ENCODE measurements at places on chromosomes 3 and 15. TPM values are rescaled to one million over a fixed set of nuclear protein-coding genes. Genes with fewer than 3 reads are reported as not detected.

GRCh38 chr3:27487383-27487782 is 3.2 kb upstream of the SLC4A7 start:
- no peaks in the 10 kb centered on the region for H3K27me3 ChIP-seq
- H3K4me3 ChIP-seq: no peak overlapping the region
- H3K36me3 ChIP-seq: no peaks in the 10 kb centered on the region
- no peak for DNase-seq
- peaks cover under 1% of the 10 kb centered on the region for H3K4me1 ChIP-seq
- no peak overlapping the region for H3K27ac ChIP-seq

CCR4 gene
- total RNA-seq: 113 TPM

DNA sequence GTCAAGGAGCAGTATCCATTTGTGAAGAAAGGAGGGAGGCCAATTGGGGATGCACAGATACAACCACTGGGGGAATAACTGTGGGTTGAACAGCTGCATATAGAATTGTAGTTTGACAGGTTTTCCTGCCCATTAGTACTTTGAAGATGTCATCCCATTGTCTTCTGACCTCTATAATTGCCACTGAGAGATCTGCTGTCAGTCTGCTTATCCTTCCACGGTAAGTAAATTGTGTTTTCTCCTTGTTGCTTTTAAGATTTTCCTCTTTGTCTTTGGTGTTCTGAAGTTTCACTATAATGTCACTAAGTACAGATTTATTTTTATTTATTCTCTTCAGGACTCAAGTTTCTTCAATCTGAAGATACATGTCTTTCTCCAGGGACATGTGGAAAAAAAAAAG is 56.6 kb downstream of the MOBP start:
- H3K27ac ChIP-seq: no peak overlapping the region
- no peaks in the 10 kb centered on the region for H3K27me3 ChIP-seq
- H3K36me3 ChIP-seq: no peaks in the 10 kb centered on the region
- H3K4me1 ChIP-seq: no peaks in the 10 kb centered on the region

- H3K4me1 ChIP-seq: no peaks in the 10 kb centered on the region
- no peak for DNase-seq
- H3K27me3 ChIP-seq: no peaks in the 10 kb centered on the region
- no peaks in the 10 kb centered on the region for H3K36me3 ChIP-seq
These were observed 26.0 kb upstream of the CA12 start for GRCh38 chr15:63407612-63408011.

DNA sequence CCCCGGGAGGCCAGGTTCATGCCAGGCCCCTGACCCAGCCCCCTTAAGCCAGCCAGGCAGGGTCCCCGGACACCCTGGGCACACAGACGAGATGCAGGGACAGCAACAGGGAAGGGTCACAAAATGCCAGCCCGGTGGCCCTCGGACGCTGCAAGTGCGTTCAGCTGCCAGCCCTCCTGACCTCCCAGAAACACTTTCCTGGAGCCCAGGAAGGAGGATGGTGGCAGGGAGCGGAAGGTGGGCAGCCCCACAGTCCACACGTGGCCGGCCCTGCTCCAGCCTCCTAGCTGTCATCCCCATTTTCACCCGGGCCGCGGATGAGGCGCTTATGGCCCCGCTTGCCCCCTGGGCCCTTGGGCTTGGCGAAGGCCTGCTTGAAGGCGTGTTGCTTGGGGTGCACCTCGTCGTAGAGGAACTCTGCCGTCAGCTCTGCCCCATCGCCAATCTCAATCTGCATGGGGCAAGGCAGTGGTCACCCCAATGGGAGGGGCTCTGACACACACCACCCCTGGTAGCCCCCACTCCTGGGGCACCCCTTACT is 3.4 kb upstream of the TLR9 start:
- H3K4me1 ChIP-seq: peaks cover 56% of the 10 kb centered on the region
- no peak for DNase-seq
- no peaks in the 10 kb centered on the region for H3K27me3 ChIP-seq
- H3K4me3 ChIP-seq: no peak overlapping the region
- peaks cover 26% of the 10 kb centered on the region for H3K36me3 ChIP-seq
- no peak overlapping the region for H3K27ac ChIP-seq

GOLGA8J gene
- not detected for total RNA-seq

DNA sequence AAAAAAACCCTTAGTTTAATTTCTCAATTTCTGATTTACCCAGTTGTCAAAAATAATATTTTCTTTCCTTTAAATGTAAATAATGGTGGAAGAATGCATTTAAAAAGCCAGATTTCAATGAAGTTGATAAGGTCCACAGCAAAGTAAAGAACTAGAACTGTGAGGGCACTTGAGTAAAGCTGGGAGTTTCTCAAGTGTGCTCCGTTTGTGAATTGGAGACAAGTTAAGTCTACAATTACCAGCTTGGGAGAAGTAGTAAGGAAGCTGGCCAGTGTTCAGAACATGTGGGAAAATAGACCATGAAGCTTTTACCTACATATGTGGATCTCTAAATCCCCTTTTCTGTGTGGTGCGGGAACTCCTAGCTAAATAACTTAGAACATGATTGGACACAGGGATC is 239.4 kb downstream of the OXSM start:
- no peak overlapping the region for H3K4me3 ChIP-seq
- H3K36me3 ChIP-seq: no peaks in the 10 kb centered on the region
- DNase-seq: no peak
- no peaks in the 10 kb centered on the region for H3K27me3 ChIP-seq
- H3K27ac ChIP-seq: no peak overlapping the region

TRPM1 gene
- not detected for total RNA-seq

TRANK1 gene
- total RNA-seq: 16.2 TPM

GRCh38 chr3:102233881-102234280 is 200.9 kb upstream of the ZPLD1 start:
- H3K4me3 ChIP-seq: no peak overlapping the region
- H3K4me1 ChIP-seq: no peaks in the 10 kb centered on the region
- no peak overlapping the region for H3K27ac ChIP-seq
- H3K36me3 ChIP-seq: no peaks in the 10 kb centered on the region

GRCh38 chr3:12230406-12230805 is 58.5 kb upstream of the PPARG start:
- DNase-seq: no peak
- H3K27ac ChIP-seq: no peak overlapping the region
- H3K27me3 ChIP-seq: no peaks in the 10 kb centered on the region
- H3K4me3 ChIP-seq: no peak overlapping the region
- no peaks in the 10 kb centered on the region for H3K4me1 ChIP-seq

DNA sequence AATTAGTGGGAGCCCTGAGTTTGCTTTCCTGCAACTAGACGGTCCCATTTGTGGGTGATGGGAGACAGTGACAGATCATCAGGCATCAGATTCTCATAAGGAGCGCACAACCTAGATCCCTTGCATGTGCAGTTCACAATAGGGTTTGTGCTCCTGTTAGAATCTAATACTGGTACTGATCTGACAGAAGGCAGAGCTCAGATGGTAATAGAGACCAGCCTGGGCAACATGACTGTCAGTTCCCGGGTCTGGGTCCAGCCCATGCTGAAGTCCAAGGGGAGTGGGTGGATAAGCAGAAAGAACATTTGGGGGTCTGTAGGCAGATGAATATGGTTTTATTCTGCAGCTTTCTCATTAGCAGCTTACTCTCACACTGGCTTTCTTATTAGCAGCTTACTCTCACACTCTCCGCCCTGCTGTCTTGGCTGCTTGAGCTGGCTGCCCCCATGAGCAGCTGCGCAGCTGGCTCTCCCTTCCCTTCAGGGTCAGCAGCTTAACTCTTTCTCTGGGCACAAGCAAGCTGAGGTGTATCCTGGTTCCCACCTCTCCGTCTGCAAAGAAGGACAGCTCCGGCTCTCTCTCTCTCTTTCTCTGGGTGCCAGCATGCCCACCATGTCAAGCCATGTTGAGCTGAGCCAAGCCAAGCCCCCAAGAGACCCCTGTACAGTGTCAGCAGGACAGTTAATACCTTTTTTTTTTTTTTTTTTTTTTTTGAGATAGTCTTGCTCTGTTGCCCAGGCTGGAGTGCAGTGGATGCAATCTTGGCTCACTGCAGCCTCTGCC is 46.5 kb downstream of the KLHDC8B start:
- H3K27ac ChIP-seq: no peak overlapping the region
- H3K4me3 ChIP-seq: no peak overlapping the region
- no peaks in the 10 kb centered on the region for H3K4me1 ChIP-seq
- H3K36me3 ChIP-seq: no peaks in the 10 kb centered on the region

- H3K4me3 ChIP-seq: no peak overlapping the region
- no peak overlapping the region for H3K27ac ChIP-seq
- H3K4me1 ChIP-seq: no peaks in the 10 kb centered on the region
- H3K27me3 ChIP-seq: peaks cover 4% of the 10 kb centered on the region
- no peak for DNase-seq
These were observed 11.8 kb upstream of the HRG start for GRCh38 chr3:186653984-186654383.

- DNase-seq: no peak
- H3K27ac ChIP-seq: no peak overlapping the region
- no peaks in the 10 kb centered on the region for H3K27me3 ChIP-seq
- H3K4me1 ChIP-seq: no peaks in the 10 kb centered on the region
- H3K4me3 ChIP-seq: no peak overlapping the region
These were observed 53.7 kb downstream of the PCSK6 start for GRCh38 chr15:101435761-101436160.

DNA sequence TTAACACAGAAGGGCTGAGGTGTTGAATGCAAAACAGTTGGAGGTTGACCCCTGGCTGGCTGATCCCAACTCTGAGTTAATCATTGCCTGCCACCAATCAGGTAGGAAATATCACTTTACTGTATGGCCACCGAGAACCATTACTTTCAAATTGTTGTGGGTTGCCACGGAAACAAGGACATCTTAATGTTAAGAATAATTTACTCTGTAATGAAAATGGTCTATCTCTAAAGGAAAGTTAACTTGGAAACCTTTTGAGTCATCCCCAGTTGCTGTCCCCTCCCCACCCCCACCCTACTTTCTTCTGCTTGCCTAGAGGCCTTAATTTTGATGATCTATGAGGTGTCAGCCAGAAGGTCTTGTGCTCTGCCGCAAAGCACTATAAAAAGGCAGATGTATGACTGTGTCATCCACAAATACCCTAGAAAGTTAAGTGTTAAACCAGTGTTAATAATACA is 78.7 kb upstream of the SNRK start:
- H3K27ac ChIP-seq: no peak overlapping the region
- no peaks in the 10 kb centered on the region for H3K36me3 ChIP-seq
- H3K27me3 ChIP-seq: no peaks in the 10 kb centered on the region
- DNase-seq: no peak
- no peaks in the 10 kb centered on the region for H3K4me1 ChIP-seq

DNA sequence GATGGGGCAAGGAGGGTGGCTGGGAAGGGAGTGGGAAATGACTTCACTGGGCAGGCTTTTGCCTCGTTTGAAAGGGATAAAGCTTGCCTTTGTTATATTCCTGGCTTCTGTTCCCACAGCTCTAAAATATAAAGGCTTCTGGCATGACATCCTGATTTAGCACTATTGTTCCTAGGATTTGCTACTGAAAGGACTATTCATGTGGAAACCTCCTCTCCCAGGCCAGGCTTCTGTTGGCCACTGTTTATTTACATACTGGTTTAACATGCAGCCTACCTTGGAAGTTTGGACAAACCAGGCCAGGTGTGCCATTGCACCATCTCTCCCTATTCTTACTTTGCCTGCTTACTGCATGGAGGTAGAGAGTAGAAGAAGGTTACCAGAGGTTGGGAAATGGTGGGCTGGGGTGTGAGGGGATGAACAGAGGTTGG is 2.4 kb upstream of the LMCD1 start:
- H3K4me3 ChIP-seq: no peak overlapping the region
- no peak overlapping the region for H3K27ac ChIP-seq
- H3K4me1 ChIP-seq: peaks cover 3% of the 10 kb centered on the region
- no peak for DNase-seq

DNA sequence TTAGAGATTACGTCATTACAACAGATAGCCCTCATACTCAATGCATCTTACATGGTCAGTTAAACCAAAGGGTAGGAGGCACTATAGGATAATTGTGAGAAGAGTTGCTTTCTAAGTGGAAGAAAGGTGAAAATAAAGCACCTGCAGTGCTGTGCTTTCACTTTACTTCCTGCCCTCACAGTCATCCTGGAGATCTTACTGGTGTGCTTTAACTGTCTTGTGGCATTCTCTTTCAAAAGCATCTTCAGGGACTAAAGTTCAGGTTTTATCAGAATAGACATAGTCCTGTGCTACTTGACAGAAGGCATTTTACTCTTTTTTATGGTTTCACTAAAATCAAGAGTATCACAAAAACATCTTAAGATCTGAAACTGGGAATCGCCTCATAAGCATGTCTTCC is 286.6 kb downstream of the ZBTB20 start:
- H3K4me1 ChIP-seq: peaks cover 5% of the 10 kb centered on the region
- no peaks in the 10 kb centered on the region for H3K27me3 ChIP-seq
- no peak for DNase-seq
- H3K36me3 ChIP-seq: no peaks in the 10 kb centered on the region
- H3K4me3 ChIP-seq: no peak overlapping the region

DNA sequence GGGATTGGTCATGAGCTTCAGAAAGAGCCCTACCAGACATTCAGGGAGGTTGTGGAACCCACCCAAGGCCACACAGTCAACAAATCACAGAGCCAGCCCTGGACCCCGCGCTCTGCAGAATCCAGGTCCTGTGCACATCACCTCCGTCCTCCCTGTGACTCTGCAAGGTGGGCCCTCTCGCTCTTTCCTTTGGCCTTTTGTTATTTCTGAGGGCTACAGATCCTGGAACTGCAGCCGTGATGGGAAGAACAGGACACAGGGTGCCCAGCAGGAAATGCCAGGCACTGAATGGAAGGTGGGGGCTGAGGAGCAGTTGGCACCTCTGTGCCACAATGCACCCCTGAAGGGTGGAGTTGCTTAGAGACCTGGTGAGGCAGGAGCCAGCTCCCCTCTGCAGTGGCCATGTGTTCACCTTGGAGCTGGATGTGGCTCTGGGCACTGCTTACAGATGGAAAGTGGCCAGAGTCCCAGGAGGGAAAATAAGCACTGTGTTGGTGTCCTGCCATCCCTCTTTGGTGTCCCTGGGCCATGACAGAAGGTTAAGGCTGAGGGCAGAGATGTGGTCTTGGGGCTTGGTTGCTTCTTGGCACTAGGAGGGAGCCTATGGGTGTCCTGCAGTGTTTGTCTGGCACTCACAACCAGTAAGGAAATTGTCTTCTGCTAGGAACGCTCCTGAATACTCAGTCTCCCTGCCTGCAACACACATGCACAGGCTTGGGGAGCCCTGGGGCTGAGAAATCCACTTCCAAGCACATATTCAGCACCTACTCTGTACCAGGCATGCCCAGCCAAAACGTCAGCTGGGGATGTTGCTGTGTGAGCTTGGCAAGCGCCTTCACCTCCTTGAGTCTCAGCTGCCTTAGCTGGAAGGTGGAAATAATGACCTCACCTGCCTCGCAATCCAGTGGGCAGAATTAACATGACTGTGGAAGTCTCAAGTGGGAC is 98.0 kb upstream of the SLC6A6 start:
- H3K36me3 ChIP-seq: no peaks in the 10 kb centered on the region
- no peaks in the 10 kb centered on the region for H3K4me1 ChIP-seq
- DNase-seq: no peak
- no peak overlapping the region for H3K27ac ChIP-seq
- H3K27me3 ChIP-seq: no peaks in the 10 kb centered on the region

GRCh38 chr15:91561371-91562100 is 292.0 kb upstream of the SLCO3A1 start:
- no peaks in the 10 kb centered on the region for H3K27me3 ChIP-seq
- no peak overlapping the region for H3K4me3 ChIP-seq
- no peaks in the 10 kb centered on the region for H3K36me3 ChIP-seq
- H3K27ac ChIP-seq: no peak overlapping the region

SLC9C1 gene
- not detected for total RNA-seq
